ENCODE measurements at places on chromosomes 2 and 18. TPM values are rescaled to one million over a fixed set of nuclear protein-coding genes. Genes with fewer than 3 reads are reported as not detected.

APOB gene
- polyA plus RNA-seq, result 0.09 TPM

HOXD12 gene
- polyA plus RNA-seq, result not detected

MBD1 gene
- 69.3 TPM for polyA plus RNA-seq

MAP3K19 gene
- 2.9 TPM for polyA plus RNA-seq

WIPF1 gene
- polyA plus RNA-seq, result 33.5 TPM

SLC30A3 gene
- 0.52 TPM for polyA plus RNA-seq

SCN1A gene
- polyA plus RNA-seq, result 2.3 TPM

SCN7A gene
- polyA plus RNA-seq, result 88.7 TPM

SLC66A2 gene
- 30.0 TPM for polyA plus RNA-seq

MRPL30 gene
- polyA plus RNA-seq, result 49.3 TPM

PSMA8 gene
- polyA plus RNA-seq, result not detected

RAB17 gene
- 15.0 TPM for polyA plus RNA-seq

NT5DC4 gene
- polyA plus RNA-seq, result not detected

GALNT5 gene
- polyA plus RNA-seq, result 8.1 TPM

C2orf92 gene
- polyA plus RNA-seq, result 18.6 TPM

LRATD1 gene
- polyA plus RNA-seq, result 17.3 TPM

TMEM17 gene
- 4.9 TPM for polyA plus RNA-seq

EPHA4 gene
- polyA plus RNA-seq, result 26.0 TPM

OR6B2 gene
- polyA plus RNA-seq, result not detected

UBXN4 gene
- 142 TPM for polyA plus RNA-seq

IL36RN gene
- not detected for polyA plus RNA-seq

CCDC68 gene
- polyA plus RNA-seq, result 62.2 TPM

HIBCH gene
- 89.4 TPM for polyA plus RNA-seq

PRLH gene
- not detected for polyA plus RNA-seq

SH2D6 gene
- polyA plus RNA-seq, result 0.97 TPM

FMNL2 gene
- polyA plus RNA-seq, result 69.8 TPM

NAT8 gene
- polyA plus RNA-seq, result 1.7 TPM

CCDC150 gene
- 9.9 TPM for polyA plus RNA-seq

POTEI gene
- 0.90 TPM for polyA plus RNA-seq

CAPN14 gene
- 0.27 TPM for polyA plus RNA-seq

MRO gene
- 0.38 TPM for polyA plus RNA-seq

SLC8A1 gene
- polyA plus RNA-seq, result 5.4 TPM
